Activated CD4-positive, CD25-positive, alpha-beta regulatory T cell (primary cell): ENCODE measurements at places on chromosomes 3 and 15.

DNA sequence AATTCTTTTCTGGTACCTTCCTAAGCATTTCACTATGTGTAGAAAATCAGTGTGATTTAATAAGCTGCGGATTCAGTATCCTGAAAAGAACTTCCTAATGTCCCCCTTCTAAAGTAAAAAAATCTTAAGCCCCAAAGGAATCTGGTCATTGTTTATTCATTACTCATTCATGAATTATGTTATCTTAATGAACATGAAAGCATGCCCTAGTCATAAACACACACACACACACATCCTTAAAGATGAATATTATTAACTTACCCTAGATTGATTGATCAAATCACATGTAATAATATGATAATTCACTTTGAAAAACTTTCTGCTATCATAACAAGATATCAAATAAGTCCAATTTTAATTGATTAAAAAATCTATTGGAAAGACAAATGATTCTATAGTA, 96.4 kb upstream of the BFSP2 start:
- no peak for DNase-seq

DNA sequence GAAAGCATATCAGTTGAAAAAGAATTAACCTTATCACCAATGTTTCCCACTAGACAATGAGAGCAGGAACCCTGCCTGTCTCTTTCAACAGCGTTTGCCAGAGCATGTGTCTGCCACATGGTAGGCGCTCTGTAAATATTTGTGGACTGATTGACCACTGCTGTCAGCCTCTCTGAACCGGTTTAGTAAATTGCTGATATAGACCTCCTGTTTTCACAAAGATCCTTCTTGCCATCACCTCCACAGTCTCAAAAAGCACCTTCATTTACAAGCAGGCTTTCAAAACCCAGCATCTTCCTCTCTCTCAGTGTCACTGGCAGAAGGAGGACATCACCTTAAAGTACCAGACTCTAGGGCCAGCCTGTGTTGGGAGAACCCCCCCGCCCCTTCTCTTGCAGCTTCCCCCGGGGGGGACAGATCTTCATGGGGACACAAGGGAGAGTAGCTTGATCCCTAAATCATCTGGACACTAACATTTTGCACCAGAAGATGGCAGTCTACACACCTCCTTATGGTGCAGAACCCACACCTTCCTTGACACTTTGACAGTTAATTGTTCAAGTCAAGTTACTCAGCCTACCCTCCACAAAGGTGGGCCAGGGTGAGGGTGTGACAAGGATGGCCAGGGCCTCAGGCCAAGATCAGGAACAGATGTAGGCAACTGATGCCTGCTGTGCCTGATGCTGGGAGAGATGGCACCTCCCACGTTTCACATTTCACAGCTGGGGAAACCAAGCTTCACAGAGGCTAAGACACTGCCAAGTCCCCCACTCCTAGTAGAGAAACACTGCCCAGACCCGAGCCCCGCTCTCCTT, 37.8 kb upstream of the USP3 start:
- DNase-seq, result no peak

DNA sequence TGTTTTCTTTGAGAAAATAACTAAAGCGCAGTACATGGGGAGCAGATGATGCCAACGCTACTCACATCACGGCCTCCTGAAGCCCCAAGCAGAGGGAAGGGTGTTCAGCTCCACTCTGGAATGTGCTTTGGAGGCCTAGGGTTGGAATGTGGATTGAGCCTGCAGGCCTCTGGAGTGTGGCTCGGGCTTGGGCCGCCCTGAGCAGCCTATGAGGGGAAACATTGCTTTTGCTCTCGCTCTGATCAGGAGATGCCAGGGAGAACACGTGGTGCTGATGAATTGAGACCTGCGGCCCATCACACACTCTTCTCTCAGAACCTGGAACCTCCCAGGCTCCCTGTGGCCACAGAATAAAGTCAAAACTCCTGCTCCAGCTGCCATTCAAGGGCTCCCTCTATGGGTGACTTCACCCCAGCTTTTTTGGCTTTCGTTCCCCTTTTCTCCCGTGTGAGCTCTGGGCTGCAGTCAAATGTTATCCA, 23.3 kb downstream of the CCDC13 start:
- no peak for DNase-seq

DNA sequence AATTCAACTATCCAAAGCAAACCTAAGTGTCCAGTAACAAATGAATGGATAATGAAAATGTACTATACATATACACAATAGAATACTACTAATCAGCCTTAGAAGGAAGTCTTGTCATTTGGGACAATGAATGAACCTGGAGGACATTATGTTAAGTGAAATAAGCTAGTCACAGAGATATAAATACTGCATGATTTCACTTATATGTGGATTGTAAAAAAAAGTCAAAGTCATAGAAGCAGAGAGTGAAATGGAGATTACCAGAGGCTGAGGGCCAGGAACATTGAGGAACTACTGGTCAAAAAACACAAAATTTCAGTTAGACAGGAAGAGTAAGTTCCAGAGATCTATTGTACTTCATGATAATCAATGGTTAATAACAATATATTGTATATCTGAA, 33.6 kb downstream of the MYO5A start:
- no peak for DNase-seq

DNA sequence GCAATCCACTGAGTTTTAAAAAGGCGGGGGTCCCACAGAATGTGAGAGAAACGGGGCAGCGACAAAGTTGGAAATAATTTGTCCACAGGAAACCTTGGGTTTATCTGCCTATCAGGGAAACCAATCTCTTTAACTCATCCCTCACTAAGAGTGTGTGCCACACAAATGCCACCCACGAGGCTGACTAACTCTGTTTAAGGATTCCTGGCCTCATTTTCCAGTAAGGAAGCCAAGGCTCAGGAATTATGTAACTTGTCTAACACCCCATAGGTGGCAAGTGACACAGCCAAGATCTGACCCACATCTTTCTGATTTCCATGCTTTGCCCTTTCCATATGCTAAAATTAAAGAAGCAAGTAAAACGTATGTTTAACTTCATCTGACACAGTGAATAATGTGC, 263.2 kb downstream of the CNTN3 start:
- DNase-seq, result no peak

DNA sequence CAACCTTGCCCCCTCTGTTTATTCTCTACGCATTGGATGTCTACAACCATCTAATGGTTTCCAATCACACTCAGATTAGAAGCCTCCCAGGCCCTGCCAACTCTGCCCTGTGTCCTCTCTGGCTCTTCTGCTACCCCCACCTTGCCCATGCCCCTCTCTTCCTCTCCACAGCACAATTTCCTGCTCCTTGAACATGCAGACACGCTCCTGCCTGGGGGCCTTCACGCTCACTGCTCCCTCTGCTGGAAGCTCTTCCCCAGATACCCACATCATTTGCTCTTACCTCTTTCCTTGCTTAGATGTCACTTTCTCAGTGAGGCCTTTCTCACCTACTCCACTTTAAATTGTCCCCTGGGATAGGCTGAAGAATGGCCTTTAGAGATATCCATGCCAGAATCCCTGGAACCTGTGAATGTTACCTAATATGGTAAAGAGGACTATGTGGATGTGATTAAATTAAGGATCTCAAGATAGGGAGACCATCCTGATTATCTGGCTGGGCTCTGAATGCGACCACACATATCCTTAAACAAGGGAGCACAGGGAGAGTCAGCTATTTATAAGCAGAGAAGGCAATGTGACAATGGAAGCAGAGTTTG, 9.9 kb downstream of the KY start:
- no peak for DNase-seq

GRCh38 chr3:70873686-70874085, 561.2 kb upstream of the MDFIC2 start:
- DNase-seq, result no peak

- DNase-seq, result no peak
Measured at GRCh38 chr15:69170597-69170996, 10.2 kb downstream of the GLCE start.

GRCh38 chr15:70416829-70417228, 319.1 kb upstream of the TLE3 start:
- no peak for DNase-seq

DNA sequence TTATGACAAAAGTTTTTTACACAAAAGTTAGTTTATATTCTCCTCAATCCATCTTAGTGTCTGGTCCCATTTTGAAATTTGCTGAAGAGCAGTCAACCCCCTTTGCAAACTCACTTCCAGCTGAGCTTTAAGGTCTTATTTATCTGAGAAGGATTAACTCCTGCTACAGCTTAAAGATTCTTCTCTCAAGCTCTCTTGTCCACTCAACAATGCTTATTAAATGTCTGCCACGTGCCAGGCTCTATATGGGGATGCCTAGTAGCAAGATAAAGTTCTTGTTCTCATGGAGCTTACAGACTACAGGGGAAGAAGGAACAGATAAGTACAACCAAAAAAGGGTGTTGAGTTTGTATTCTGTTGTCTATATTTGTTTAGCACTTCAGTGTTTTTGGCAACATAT, 18.7 kb downstream of the TMPRSS7 start:
- DNase-seq, result no peak

DNA sequence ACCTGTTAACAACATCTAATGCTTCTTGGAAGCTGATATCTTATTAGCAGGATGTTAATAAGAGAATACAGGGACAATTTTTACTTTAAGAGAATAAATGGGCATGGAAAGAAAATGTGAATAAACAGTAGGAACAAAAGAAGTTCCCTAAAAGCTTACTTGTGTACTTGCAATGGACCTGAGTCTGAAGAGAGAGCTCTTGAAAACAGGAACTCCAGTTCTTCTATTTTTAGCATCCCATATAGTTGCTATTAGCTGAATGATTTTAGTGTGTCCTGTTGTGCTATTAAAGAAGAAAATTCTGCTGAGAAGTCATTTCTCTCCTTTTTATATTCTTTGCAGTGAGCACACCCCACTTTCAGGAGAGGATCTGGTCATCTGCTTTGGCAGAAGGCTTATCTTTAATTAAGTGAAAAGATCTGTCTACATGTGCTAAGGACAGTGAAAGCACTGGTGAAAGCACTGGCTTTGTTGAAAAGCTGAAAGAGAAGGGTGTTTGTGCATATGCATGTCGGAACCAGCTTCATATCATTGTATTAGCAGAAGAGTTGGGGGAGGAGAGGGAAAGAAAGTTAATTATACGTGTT, 1.4 kb upstream of the ST3GAL6 start:
- DNase-seq, result no peak
